Activated naive CD4-positive, alpha-beta T cell treated with anti-CD3 and anti-CD28 coated beads for 36 hours (primary cell): ENCODE measurements at places on chromosomes 4 and X. TPM values are rescaled to one million over a fixed set of nuclear protein-coding genes. Genes with fewer than 3 reads are reported as not detected.

Gene BLTP1
- 20.5 TPM for total RNA-seq

Gene MMRN1
- total RNA-seq = 0.05 TPM

Gene CENPVL3
- 0.33 TPM for total RNA-seq

Gene CABS1
- total RNA-seq = not detected

Gene PDGFRA
- not detected for total RNA-seq

Gene RIPPLY1
- not detected for total RNA-seq

DNA sequence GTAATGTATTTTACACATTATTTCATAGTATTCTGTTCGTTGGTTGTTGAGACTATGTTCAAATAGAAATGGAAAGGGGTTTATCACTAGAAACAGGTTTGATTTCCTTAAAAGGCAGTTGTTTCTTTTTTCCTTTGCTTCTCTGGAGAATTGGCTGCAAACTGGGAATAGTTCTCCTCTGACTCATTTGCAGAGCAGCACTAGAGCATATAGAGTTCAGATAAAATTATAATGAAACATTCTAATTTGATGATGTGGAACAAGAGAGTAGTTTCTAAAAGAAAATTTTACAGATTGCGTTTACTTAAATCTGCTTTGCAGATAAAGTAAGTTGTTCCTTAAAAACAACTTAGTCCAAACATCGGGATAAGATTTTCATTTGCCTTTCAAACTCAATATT lies 29.7 kb downstream of the SYNPO2 start:
- DNase-seq = no peak

- DNase-seq = peak; percentile 17
Observed at GRCh38 chrX:40281336-40282005, 183.7 kb upstream of the BCOR start.

DNA sequence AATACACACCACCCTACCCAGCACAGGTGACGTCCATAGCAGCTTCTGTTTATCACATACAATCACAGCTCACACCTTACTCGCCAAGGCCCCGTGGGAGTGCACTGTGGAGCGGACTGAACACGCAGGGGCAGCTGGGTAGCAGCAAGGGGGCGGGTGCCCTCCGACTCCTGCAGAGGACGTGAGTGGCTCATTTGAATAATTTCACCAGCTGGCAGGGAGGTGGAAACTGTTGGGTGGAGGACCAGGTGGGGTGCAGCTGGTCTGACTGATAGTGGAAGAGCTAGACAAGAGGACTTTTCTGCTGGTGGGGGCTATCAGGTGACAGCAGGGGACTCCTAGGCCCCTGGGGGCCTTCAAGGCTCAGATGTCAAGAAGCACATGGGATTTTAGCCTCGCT lies 16.3 kb downstream of the MAN2B2 start:
- DNase-seq = no peak

- peak; percentile 65 for DNase-seq
Observed at GRCh38 chrX:103211012-103211715, 3.7 kb upstream of the BEX4 start.

GRCh38 chr4:105509714-105510113 lies 35.9 kb upstream of the PPA2 start:
- no peak for DNase-seq

DNA sequence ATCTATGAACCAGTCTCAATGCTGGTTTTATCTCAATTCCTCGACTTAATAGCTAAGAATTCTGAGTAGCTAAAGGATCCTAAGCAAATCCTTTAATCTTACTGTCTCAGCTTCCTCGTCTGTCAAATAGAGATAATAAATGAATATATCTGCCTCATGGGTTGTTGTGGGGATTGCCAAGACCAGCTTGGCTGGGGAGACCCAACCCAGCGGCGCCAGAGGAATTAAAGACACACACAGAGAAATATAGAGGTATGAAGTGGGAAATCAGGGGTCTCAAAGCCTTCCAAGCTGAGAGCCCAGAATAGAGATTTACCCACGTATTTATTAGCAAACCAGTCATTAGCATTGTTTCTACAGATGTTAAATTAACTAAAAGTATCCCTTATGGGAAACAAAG lies 41.9 kb downstream of the SLC34A2 start:
- DNase-seq = no peak

GRCh38 chr4:144627663-144628076 lies 18.3 kb upstream of the HHIP start:
- no peak for DNase-seq

DNA sequence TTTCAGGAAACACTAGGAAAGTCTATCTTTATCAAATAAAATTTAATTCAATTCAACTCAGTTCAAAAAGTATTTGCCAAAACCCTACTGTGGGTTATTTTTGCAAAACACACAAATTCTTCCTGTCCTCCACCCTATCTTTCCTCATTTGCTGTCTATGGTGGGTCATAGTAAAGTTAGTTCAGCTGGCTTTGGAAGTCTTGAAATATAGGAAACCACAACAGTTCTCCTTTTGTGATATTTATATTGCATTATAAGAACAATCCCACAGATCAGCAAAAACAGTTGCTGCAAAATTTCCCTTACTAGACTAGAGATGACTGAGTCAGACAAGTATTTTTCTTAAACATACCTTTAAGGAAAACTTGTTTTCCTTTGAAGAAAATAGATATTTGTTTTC lies 22.2 kb downstream of the CYBB start:
- no peak for DNase-seq

DNA sequence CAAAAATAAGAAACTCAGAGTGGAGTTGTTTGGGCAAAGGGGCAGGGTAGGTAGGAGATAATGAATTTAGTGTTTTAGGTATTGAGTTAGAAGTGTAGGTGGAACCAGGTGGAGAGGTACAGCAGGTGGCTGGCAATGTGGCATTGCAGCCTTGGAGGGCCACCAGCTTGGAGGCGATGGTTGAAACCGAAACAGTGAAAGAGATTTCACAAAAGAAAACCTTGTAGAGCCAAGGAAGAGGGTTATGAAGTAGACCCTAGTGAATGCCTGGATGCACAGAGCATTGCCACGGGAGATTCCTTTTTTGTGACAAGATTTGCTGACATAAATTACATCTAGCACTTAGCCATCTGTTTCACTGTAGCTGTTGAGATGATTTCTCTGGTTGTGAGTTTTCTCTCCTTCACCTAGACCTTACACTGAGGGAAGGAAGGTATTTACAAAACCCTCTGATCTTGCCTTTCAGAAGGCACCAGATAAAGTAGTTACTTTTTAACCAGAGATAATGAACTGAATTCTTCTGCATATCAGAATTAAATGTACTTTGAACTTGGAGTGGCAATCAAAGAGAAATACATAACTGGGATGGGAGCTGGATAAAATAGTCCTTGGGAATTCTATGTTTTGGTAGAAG lies 104.1 kb upstream of the CASK start:
- no peak for DNase-seq

DNA sequence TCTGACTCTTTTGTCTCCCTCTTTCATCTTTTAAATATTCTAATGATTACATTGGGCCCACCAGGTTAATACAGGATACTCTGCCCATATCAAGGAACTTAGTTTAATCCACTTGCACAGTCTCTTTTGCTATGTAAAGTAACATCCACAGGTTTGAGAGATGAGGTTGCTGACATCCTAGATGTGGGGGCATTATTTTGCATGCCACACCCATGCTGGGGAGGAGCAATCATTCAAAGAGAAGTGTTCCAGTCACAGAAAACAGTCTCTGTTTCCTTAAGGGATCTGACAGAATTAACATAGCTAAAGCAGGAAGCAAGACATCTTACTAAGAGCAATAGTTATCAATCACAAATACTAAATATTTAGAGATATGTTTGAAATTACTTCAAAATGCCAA lies 11.5 kb upstream of the TRAM1L1 start:
- no peak for DNase-seq

DNA sequence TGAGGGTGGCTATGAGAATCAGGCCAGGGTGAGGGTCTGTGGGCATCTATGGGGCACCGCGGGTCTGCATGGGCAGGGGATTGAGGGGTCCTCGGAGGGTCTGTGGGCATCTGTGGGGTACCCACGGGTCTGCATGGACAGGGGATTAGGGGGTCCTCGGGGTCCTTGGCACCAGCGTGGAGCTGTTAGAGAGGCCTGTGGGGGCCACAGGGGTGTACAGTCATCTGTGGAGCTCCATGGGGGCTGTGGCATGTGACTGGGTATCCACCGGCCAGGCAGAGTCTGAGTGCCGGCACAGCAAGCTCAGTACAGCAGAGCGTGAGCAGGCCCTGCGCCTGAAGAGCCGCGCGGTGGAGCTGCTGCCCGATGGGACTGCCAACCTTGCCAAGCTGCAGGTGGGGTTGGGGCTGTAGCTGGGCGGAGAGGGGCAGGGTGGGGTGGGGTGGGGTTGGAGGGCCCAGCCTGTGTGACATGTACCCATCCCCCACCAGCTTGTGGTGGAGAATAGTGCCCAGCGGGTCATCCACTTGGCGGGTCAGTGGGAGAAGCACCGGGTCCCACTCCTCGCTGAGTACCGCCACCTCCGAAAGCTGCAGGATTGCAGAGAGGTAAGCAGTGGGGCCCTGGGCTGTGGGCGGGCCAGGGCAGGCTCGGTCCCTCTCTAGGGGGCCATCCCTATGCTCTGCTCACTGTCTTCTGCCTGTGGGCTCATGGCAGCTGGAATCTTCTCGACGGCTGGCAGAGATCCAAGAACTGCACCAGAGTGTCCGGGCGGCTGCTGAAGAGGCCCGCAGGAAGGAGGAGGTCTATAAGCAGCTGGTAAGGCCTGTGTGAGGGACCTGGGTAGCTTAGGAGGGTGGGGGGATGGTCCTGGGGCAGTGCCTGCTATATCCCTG lies 12.9 kb downstream of the CCDC22 start:
- no peak for DNase-seq

GRCh38 chrX:68757331-68757730 lies 71.5 kb upstream of the EFNB1 start:
- no peak for DNase-seq

- no peak for DNase-seq
Observed at GRCh38 chr4:76659103-76659490, 224.1 kb downstream of the SHROOM3 start.
